Stimulated activated CD4-positive, alpha-beta T cell treated with anti-CD3 and anti-CD28 coated beads, Interleukin-15, amount 100 ng/mL, for 24 hours (primary cell): ENCODE measurements at places on chromosomes 6 and 20.
A peak's percentile ranks its signal among the peaks of the same experiment; 100 is the strongest.

GRCh38 chr6:123804014-123804786 lies 535 bp downstream of the NKAIN2 start:
- DNase-seq, result peak; percentile 11

GRCh38 chr20:60362531-60362930 lies 404.3 kb downstream of the CDH26 start:
- no peak for DNase-seq

DNA sequence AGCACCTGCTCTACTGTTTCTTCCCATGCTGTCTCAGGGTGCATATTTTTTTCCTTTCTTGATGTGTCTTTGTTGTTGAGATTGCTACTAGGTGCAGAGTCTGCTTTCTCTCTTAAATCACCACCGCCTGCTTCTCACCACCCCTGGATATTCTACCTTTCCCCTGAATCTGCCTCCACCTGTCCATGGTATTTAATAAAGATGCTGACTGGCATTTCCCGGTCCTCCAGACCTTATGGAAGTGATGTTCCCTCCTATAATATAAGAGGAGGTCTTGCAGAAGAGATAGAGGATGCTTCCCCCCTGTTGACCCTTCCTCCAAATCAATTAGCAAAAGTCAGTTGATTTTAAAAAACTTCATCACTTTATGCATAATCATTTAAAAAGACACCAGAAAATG lies 107.9 kb upstream of the IYD start:
- no peak for DNase-seq

DNA sequence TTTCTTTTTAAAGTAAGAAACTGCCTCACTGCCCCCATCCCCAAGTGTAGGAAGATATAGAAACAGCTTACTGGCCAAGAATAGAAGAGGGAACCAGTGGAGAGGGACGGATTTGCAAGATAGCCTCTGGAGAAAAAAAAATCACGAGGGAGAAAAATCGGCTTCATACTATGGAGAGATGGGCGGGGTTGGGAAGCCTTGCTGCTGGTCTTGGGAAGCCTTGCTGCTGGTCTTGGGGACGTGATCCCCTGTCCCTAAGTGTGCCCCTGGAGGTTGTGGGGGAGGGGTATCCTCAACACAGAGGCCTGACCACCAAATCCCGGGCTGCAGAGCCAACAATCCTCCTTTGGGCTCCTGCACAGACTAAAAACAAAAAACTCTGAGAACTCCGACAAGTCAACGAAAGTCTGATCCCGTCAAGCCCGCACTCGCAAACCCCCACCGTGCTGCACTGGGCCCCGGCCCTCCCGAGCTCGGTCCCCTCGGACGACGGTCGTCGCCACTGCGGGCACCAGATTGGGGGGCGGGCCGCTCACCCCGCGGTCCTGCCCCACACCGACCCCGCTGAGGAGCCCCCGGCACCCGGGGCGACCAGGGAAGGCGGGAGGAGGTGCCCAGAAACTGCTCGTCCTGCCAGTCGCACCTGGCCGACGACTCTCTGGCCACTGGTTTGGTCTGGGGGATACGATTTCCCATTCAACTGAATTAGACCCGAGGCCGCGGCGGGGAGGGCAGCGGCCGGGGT lies 750 bp downstream of the MAP7 start:
- no peak for DNase-seq

- DNase-seq, result peak; percentile 20
Measured at GRCh38 chr20:48467622-48468021, 360.2 kb downstream of the PREX1 start.
